ENCODE measurements at places on chromosomes 4 and X. TPM values are rescaled to one million over a fixed set of nuclear protein-coding genes. Genes with fewer than 3 reads are reported as not detected.

DNA sequence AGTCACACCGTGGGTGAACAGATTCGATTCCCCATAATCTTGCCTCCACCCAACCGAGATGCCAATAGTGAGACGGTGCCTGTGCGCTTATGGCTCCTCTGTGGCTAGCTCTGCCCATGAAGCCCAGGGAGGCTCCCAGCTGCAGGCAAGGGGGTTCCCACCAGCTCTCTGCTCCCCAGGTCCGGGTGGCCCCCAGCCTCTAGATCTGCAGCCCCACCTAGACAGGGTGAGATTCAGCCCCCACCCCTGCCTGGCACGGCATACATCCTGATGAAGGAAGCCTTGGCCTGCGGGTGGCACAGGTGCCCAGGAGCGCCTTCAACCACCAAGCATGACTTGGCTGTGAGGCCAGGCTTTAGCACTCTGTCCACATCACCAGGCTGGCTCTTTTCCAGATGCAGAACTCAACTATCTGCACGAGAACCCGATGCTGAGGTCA is 40.6 kb downstream of the WDR1 start:
- DNase-seq, result no peak

- DNase-seq, result no peak
Observed at GRCh38 chrX:16664074-16664473, 14.1 kb downstream of the S100G start.

- DNase-seq, result no peak
Observed at GRCh38 chr4:175034986-175035705, 117.0 kb downstream of the ADAM29 start.

- no peak for DNase-seq
Observed at GRCh38 chr4:52946855-52947254, 84.7 kb downstream of the RASL11B start.

The FAM9B gene
- polyA plus RNA-seq, result not detected

DNA sequence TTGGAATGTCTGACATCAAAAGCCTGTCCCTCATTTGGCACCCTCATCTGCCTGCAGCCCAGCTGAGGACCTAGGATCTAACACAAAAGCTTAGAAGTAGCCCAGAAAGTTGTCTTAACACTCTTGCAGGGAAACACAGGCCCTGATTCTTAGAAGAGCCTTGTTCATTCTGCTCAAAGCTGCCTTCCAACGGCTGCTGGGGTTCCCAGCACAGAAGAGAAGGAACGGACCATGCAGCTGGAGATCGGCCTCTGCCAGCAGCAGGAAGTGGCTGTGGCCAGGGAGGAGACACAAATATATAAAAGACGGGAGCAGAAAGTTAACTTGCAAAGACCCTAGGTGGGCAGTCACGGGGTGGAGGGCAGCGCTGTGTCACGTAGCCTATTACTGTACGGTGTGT is 20.4 kb downstream of the PRPS2 start:
- DNase-seq, result no peak

GRCh38 chr4:155769090-155769489 is 10.3 kb downstream of the GUCY1B1 start:
- DNase-seq, result peak; percentile 29

Measured in AG04450 (cell line).